ENCODE measurements at places on chromosomes 3 and 15. TPM values are rescaled to one million over a fixed set of nuclear protein-coding genes. Genes with fewer than 3 reads are reported as not detected.

- peak; percentile 55 for DNase-seq
These were observed 15.7 kb downstream of the BHLHE40 start for GRCh38 chr3:4994823-4995499.

DNA sequence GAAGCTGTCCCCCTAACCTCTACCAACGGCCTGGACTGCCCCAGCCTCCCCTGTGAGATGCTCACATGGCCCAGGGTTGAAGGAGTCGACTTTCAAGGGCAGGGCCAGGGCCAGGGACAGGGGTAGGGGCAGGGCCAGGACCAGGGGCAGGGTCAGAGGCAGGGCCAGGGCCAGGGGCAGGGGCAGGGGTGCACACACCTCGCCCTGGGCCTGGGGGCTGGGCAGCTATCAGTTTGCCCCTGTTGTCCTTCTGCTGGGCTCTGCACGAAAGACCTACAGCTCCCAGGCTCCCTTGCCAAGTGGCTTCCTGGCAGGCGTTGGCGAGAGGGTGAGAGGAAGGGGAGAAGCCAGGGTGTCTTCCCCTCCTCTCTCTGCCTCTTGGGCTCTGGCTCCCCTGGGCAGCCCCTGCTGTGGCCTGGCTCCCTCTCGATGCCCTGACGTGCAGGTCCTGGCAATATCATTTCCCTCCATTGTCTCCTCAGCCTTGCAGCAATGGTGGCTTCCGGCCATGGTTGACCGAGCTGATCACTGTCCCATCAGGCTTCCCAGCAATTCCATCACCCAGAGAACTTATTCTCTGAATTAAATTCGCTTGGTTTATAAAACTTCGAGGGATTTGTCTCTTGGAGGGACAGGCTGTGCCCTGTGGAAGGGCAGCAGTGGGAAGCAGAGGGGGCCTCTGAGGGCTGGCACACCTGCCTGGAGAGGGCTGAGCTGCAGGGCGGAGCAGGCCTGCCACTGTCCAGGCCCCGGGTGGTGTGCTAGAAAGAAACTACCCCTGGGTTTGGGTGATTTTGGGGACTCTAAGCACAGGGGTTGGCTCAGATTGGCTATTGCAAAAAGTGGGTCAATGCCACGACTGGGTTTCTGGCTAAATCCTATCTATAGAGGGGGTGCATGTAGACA lies 13.9 kb downstream of the PRR23E start:
- no peak for DNase-seq

The THSD4 gene
- polyA plus RNA-seq = 20.3 TPM

- DNase-seq = no peak
These were observed 32.6 kb upstream of the TBC1D5 start for GRCh38 chr3:17775073-17775472.

The DPPA2 gene
- not detected for polyA plus RNA-seq

The MYLK gene
- polyA plus RNA-seq = 34.5 TPM

GRCh38 chr15:40092979-40093869 lies 15.5 kb downstream of the BMF start:
- DNase-seq = peak; percentile 84

DNA sequence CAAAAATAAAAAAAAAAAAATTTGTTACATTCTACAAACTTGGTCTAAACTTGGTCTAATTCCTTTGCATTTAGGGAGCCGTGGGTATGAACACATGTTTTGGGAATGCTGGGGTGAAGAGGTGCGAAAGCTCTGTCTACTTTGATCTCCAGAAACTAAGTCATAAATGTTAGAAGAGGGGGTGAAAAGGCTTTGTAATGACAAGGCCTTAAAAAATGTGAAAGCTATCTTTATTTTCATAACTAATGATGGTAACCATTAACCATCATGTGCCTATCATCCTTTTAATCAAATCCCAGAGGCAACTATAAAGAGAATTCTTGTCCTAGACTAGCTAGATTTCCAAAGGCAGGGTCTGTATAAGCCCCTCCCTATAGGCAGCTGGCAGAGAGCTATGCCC lies 60.9 kb downstream of the PRICKLE2 start:
- DNase-seq = no peak

The ZNF148 gene
- 24.1 TPM for polyA plus RNA-seq

The FHIT gene
- polyA plus RNA-seq = 8.0 TPM
